Fibroblast of skin of scalp (primary cell): ENCODE measurements at places on chromosomes 2 and 18.

- no peak for DNase-seq
These were observed 138.3 kb upstream of the STON1 start for GRCh38 chr2:48391616-48392015.

GRCh38 chr18:10321576-10321975 lies 132.9 kb upstream of the APCDD1 start:
- DNase-seq: no peak

- DNase-seq: no peak
These were observed 253.4 kb downstream of the WDPCP start for GRCh38 chr2:63334910-63335309.

GRCh38 chr18:58896734-58897508 lies 32.2 kb downstream of the ZNF532 start:
- DNase-seq: no peak

DNA sequence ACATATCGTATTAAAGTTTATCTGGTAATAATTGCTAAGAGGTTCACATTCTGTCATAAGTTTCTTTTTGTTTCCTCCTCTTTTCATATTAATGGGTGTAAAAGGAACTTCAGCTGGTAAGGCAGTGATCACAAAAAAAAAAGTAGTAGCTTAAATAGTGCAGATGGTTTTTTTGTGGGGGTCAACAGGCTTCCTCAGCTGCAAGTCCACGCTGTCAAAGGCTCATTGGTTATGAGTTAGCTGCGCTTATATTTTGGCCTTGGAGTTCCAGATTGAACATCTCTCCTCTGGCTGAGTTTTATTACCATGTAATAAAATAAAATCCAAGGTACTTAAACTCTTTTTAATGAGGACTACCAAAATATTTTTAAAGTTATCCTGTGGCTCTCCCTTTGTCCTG lies 277.0 kb upstream of the ZEB2 start:
- DNase-seq: no peak

DNA sequence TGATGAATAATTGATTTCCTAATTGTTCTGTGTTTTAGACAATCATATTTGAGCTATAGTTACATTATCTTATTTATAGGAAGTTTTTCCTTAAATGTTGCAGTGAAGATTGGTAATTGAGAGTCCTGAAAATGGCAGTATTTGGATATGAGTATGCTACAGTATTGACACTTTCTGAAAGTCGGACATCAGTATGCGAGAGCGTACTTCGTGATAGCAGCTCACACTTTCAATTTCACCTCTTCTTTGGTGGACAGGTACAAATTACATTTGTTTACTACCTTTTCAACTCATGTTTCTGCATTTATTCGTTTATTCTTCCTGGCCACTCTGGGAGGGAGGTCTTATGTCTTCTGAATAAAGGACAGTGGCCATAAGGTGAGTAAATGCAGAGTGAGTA lies 38.7 kb downstream of the EML4 start:
- no peak for DNase-seq

DNA sequence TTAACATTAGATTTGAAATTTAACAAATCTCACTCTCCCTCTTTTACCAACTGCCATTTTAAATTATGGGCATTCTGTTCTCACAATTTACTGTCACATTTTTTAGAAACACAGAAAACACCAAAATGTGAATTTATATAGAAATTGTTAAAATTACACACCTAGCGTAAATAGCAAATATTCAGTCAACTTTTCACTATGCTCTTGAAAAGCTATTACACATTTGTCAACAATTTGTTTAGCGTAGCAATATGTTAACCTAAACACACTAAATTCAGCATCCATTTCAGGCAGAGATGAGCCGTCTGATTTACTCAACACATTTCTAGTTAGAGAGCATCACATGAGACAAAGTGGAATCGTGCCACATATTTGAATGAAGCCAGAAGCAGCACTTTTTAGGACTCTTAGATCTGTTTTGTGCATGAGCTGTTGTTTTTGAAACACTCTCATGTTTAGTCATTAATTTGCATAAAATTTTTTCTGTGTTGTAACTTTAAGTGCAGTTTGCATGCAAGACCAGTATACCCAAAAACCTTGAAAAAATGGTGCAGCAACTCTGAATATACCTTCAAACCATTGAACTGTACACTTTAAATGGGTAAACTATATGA lies 8.2 kb downstream of the TTC32 start:
- DNase-seq: no peak

DNA sequence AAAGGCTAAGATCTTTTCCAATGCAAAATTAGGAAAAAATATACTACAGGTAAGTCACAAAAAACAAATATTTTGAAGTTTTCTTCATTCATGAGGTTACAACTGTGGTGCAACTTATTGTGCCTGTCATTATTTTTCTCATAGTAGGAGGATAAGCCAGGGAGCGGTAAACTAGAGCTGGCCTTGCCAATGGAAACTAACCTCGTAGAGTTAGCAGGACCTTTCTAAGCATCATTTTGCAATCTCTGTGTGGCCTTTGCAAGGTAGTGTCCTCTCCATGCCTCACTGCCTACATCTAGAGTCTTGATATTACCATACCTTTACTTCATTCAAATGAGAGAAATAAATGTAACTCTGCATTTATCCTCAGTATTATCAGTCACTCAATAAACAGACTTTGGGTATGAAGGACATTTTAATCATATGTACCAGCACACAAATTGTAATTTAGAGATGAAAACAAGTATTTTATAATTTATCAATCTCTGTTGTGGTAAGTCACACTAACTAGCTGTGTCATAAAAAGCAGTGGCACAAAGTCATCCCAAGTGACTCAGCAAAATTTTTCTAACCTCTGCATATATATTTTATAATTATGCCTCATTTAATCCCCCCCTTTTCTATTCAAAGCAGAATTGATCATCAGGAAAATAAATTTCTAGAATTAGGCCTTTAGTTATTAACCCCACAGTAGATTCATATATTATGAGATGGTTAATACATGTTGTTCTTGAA lies 47.0 kb downstream of the LANCL1 start:
- DNase-seq: no peak

DNA sequence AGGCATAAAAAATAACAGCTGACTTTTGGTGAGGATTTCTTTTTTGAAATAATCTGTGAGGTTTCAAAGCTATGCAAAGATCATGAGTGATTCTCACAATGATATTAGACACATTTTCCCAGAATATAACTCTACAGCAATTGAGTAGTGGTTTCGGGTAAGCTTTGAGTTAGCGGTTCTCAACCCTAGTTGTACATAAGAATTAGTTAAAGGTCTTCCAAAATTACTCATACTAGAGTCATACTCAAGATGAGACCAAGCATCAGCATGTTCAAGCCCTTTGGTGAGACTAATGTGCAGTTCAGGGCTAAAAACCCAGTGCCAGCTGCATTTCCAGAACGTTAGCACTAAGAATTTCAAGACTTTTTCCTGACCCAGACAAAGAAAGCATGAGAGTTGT lies 31.1 kb downstream of the DSG4 start:
- no peak for DNase-seq

DNA sequence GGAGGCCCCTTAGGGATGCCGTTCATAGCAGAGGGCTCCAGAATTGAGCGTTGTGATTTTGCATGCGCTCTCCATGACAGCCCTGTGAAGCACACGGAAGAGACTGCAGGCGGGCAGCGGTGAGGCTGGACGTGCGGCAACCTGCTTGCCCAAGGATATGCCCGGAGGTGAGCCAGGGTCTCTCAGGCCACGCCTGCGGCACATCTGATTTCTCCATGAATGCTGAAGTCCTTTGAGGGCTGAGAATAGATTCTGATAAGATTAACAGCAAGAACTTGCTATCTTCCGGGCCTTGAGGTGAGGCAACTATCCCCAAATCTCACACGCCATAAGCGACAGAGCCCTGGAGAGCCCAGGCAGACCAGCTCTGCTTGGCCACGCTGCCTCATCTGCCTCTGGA lies 55.6 kb upstream of the LAMA1 start:
- no peak for DNase-seq

DNA sequence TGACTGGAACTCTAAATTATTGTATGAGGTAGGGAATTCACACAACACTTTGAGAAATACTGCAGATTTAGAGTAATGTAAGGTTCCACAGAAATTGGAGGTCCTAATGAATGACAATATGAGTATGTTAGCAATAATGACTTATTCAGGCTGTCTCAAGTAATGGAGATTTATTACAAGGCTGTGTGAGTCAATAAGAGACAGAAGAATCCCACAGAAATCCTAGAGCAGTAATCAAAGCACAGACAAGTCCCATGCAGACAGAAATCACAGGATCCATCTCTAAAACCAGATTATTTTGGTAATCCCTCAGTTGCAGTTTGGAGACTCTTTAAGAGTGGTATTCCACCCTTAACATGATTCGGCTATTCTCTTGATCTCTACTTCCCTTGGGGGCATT lies 83.6 kb downstream of the FAM161A start:
- no peak for DNase-seq

DNA sequence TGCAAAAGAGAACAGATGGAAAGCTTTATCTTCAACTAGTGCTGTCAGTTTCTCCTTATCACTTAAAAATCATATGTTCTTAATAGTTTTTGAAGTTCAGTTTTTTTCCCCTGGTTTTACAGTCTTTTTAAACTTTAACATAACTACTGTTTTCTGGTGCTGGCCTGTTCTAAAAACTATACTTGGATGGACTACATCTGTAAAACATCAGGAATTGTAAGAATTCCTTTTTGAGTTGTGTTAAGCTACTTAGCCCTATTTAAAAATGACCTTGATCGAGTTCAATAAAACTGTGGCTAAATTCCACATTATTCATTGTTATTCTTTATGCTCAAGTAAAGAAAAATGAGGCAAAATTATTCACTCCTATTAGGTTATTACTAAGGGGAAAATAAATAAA lies 397.7 kb downstream of the NUP35 start:
- DNase-seq: no peak

GRCh38 chr2:15942711-15943345 lies 2.5 kb downstream of the MYCN start:
- no peak for DNase-seq

- DNase-seq: peak; percentile 31
These were observed 4.1 kb downstream of the TCF23 start for GRCh38 chr2:27152796-27153464.

- no peak for DNase-seq
These were observed 15.2 kb downstream of the CDKL4 start for GRCh38 chr2:39228413-39229209.

DNA sequence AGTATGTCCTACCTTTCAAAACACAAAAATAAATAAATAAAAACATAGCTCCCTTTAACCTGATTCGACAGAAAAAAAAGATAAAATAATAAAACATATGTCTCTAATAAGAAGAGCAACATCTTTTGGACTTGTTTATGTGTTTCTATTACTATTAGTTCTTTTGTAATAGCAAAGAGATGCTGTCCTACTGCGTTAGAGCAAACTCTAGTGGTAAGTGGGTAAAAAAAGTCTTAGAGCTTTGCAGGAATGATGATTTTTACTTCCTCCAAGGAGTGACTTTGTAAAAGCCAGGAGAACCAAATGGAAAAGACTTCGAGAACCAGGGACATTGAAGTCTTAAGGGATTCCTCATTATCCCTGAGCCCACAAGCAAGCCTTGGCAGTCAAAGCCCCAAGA lies 450.1 kb downstream of the METTL4 start:
- DNase-seq: no peak

GRCh38 chr2:47569658-47570475 lies 166.9 kb downstream of the MSH2 start:
- no peak for DNase-seq

DNA sequence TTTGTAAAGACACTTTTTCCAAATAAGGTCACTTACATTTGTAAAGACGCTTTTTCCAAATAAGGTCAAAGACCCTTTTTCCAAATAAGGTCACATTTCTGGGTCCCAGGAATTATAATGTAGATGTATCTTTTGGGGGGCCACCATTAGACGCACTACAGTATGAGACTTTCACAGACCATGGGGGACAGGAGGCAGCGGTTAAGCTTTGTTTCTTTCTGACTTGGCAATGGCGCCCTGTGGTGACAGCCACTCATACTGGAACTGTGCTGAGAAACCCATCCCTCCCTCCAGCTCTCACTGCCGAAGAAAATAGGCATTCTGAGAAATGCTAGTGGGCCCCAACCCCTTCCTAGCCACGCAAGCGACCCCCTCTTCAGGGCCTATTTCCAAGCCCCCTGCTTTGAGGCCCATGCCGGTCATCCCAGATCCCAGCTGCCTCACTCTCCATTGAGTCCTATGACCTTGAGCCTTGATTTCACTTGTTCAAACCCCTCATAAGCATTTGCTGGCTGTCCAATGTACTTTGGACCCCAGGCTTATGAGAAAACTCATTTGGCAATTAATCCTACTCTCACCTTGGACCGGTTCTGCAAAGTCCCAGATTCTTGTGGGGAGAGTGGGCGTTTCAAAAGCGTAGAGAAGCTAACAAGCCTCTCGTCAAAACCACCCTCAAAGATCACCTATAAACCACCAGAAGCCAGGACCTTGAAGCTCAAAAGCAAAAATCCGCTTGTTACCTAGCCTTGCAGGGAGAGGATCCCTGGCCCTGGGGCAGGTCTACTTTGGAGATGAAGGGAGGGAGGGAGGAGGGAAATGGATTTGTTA lies 11.3 kb upstream of the SPATA3 start:
- no peak for DNase-seq

DNA sequence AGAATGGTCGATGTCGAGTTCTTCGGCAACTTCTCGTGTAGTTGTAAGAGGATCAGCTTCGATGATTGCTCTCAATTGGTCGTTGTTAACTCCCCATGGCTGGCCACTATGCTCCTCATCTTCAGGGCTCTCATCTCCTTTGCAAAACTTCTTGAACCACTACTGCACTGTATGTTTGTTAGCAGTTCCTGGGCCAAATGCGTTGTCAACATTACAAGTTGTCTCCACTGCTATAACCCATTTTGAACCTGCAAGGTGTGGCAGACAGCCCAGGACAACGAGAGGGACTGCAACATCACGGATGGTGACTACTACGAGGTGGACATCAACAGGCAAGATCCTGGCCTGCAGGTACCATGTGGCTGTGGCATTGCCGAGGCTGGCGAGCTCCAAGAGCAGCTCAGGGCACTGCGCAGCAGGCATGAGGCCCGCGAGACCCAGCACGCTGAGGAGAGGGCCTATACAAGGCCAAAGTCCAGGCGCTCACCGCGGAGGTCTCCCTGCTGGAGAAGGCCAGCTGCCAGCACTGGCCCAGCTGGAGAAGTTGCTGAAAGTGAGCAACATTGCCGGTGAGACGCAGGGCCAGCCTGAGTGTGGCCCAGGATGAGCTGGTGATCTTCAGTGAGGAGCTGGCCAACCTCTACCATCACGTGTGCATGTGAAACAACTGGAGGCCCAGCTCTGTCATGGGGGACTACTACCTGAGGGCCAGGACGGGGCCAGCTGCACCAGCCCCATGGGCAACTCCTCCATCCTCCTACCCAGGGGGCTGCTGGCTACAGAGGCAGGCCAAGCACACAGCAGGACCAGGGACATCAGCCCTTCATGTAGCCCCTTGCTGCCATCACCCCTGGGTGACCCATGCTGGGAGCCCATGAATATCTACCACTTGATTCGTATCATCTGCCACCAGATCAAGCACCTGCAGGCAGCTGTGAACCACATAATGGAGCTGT lies 20.2 kb downstream of the CLK1 start:
- no peak for DNase-seq

- DNase-seq: no peak
These were observed 131.9 kb upstream of the CHAC2 start for GRCh38 chr2:53635694-53636093.
